MCF 10A (cell line): ENCODE measurements at places on chromosomes 3 and 15.

DNA sequence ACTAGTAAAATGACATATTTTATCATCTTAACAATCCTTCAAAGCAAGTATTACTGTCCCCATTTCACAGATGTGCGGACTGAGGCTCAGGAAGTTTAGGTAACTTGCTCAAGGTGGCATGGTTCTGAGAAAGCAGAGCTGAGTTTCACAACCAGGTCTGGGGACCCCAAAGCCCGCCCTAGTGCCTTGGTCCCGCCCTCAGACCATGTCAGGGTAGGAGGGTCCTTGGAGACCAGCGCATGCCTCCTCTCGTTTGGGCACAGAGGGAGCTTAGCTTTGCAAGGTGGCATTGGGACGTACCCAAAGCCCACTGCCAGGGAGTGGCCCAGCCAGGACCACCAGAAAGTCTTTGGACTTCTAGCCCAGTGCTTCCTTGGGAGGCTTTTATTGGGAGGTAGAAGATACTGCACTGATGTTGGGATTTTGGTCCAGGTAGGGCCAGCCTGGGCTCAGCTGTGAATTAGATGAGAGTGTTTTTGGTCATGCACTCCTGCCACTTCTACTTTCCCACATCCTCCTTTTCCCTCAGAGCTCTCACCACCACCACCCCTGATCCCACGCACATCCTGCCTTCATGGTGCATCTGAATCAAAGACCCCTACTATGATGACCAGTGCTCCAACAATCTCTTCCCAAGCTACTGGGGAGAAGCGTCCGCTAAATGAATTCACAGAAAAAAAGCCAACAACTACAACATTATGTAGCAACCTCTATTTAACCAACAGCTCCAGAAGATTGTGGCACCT is 307.9 kb downstream of the TLE3 start:
- DNase-seq: no peak

DNA sequence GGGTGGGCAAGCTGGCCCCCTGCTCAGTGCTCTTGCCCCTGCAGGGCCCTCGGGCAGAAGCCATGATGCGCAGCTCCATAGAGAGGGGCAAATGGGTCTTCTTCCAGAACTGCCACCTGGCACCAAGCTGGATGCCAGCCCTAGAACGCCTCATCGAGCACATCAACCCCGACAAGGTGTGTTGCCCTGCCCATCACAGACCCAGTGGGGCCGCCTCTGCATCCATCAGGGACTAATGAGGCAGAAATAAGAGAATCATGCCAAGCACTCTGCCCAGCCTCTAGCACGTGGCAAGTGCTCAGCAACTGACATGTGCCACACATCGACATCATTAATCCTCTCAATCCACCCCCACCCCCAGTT is 49.4 kb downstream of the SEMA3G start:
- DNase-seq: no peak

- DNase-seq: peak; percentile 24
Measured at GRCh38 chr15:69762373-69763148, 309.9 kb downstream of the RPLP1 start.

GRCh38 chr3:61980041-61980440 is 393.3 kb downstream of the FEZF2 start:
- no peak for DNase-seq

- no peak for DNase-seq
Measured at GRCh38 chr3:134852893-134853351, 57.9 kb downstream of the EPHB1 start.

GRCh38 chr3:122937745-122938144 is 89.8 kb downstream of the SEMA5B start:
- no peak for DNase-seq

DNA sequence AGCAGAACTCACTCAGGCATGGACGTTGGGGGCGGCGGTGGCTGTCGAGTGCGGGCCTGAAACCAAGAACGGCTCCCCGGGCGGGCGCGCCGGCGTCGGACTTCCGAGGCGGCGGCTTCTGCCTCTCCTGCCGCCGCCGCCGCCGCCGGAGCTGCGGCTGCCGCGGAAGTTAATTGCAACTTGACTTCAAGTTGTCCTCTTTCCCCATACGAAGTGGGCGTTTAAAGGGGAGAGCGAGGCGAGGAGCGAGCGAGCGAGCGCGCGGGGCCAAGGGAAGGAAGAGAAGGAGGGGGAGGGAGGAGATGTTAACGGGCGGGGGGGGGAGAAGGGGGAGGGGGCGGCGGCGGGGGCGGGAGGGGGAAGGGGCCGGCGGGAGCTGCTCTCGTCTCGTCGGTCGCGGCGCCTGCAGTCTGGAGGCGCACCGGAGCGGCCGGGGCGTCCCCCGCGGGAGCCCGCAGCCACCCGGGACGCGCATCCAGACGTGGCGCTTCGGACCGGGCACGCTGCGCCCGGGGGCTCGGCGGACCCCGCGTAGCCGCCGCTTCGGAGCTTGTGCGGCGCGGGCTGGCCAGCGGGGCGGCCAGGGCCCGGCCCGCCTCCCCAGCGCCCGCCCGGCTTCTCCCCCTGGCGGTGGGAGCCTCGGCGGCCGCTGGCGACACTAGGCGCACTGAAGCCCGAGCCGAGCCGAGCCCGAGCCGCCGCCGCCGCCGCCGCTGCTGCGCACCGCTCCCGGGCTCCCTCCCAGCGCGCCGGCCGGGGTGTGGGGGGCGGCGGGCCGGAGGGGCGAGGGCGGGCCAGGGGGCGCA is 19.7 kb upstream of the SATB1 start:
- DNase-seq: peak; percentile 36

GRCh38 chr3:64909757-64910467 is 222.1 kb upstream of the ADAMTS9 start:
- no peak for DNase-seq

DNA sequence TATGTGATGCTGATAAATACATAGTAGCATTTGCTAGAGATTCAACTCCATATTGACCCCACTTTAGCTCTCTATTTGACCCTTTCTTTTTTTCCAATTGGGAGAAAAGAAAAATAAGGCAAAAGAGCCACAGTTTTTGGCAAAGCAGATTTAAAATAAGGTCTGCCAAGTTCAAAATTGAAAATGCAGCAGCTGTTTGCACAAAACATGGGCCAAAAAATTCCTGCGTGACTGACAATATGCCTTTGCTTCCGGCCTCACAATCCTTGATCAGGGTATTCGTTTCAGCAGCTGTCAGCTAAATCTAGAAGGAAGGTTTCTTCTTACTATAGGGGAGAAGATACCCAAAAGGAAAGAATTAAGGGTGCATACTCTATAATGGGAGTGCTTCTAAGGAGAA is 563.5 kb upstream of the CCDC54 start:
- no peak for DNase-seq

DNA sequence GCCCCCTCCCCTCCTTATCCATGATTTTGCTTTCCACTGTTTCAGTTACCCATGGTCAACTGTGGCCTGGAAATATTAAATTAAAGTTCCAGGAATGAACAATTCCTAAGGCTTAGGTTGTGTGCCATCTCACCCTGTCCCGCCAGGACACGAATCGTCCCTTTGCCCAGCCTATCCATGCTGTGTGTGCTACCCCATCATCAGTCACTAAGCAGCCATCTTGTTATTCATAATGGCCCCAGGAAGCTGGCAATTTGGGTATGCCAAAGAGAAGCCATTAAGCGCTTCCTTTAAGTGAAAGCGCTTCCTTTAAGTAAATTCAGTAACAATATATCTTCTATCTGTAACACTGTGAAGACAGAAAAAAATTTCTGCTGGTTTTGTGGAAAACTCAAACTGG is 49.2 kb upstream of the LDHAL6B start:
- no peak for DNase-seq

DNA sequence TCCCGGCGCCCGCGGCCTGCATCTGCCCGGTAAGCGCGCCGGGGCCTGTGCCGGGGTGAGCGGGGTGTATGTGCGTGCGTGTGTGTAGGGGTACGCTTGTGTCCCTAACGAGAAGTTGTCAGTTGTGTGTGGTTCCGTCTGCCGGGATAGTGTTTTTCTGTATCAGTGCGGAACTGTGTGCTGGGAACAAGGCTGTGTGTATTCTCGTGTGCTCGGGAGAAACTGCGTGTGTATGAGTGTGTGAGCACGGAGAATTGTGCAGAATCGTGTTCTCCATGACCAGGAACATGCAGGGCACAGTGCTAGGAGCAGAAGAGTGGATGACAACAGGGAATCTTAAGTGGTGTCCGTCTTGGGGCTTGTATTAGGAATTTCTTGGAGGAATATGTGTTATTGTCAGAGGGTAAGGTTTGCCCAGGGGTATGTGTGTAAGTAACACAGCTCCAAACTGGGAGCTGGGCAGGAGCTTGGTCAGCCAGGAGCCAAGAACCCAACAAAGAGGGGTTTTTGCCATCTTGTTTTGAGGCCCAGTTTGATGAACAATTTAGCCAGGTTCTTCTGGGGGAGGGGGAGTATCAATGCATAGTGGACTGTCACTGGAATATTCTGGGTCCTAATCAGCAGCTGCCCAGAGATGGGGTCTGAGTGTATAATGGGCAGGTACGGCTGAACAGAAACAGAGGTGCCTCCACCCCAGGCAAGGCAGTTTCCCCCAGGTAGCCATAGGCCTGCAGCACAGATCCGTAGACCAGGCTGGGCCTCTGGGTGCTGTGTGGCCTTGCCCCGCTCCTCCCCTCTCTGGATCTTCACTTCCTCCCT is 2.1 kb downstream of the ISL2 start:
- DNase-seq: no peak
